COR-L47 (cell line): ENCODE measurements at places on chromosomes 7 and 10.

- DNase-seq, result no peak
Measured at GRCh38 chr10:83915801-83916200, 223.5 kb upstream of the GHITM start.

DNA sequence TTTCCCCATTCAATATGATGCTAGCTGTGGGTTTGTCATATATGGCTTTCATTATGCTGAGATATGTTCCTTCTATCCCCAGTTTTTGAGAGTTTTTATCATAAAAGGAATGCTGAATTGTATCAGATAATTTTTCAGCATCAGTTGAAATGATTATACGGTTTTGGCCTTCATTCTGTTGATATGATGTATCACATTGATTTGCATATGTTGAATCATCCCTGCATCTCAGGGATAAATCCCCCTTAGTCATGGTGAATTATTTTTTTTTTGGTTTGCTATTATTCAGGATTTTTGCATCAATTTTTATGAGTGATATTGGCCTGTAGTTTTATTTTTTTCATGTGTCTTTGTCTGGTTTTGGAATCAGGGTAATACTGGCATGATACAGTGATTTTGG lies 1152.3 kb upstream of the C7orf33 start:
- DNase-seq, result no peak

DNA sequence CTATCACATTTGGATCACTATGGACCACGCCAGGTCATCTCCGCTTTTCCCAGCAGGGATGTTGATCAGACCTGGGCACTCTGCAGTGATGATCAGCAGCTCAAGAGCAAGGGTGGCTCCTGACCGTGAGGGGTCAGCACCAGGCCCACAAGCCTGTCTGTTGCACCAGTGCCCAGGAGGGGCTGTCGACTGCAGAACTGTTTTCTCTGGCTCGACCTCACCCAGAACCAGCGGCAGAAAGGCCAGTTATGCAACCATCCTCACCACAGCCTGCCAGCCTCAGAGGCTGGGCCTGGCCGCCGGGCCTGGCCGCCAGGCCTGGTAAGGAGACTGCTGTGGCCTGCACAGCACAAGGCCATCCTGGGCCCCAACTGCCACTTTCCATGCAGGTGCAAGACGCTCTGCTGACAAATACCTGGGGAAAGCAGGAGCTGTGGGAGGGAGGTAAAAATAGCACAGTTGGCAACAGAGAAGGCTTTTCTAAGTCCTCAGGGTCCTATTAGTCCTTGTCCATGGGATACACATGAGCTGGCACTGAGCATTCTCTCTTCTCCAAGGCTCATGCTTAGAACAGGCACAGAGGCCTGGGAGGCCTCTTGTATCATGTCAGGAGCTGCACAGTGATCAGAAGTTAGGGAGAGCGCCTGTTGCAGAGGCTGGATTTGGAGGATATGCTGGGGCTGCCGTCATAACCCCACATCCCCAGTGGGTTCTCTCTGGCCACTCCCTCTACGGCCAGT lies 17.5 kb downstream of the KCNMA1 start:
- DNase-seq, result no peak

- DNase-seq, result no peak
Measured at GRCh38 chr7:128112018-128112780, 81.0 kb upstream of the LRRC4 start.

GRCh38 chr7:100044718-100045117 lies 4.9 kb upstream of the ZSCAN21 start:
- no peak for DNase-seq

GRCh38 chr7:55017841-55018240 lies 976 bp upstream of the EGFR start:
- no peak for DNase-seq

GRCh38 chr10:86316990-86317389 lies 49.6 kb downstream of the GRID1 start:
- no peak for DNase-seq

DNA sequence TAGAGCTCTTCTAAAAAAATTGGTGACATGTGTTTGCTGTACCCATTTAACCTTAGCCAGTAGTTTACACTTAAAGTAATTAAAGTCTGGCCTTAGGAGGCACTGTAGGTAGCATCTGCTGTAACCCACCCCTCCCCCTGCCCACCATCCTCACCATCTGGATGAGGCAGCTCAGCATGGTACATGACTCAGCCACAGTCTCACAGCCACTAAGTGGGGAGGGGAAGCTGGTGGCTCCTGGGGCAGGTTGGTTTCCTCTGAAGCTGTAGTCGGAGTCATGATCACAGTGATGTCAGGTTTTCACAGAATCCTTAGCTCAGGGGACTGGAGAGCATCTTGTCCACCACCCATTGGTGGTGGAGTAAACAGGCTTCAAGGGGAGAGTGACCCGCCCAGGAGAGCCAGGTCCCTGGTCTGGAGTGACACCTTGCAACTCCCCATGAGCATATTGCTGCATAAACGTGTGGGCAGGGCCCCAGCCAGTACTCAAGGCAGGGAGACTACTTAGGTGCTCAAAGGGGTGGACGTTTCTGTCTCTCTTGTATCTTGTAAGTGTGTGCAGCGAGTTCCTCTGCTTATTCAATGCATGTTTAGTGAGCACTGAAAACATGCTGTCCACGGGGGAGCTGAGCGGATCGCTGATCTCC lies 125.9 kb downstream of the GRK5 start:
- no peak for DNase-seq

- no peak for DNase-seq
Measured at GRCh38 chr7:137890449-137890921, 43.7 kb upstream of the DGKI start.

DNA sequence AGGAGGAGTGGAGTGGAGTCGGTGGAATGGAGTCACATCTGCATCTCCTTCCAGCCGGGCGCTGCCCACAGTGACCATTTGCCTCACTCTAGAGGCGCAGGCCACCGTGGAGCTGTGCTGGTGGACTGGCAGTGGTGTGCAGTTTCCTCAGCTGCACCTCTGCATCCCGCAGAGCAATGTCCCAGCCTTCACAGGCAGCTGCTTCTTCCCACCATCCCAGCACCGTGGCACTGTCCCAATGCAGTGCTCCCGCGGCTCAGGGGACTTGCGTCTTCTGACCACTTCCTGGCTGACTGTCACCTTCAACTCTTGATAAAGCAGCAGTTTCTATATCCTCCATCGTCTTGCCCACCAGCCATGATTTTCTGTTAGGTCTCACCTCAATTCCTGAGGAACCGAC lies 90.3 kb upstream of the SFMBT2 start:
- no peak for DNase-seq

GRCh38 chr10:67618116-67618515 lies 77.9 kb downstream of the CTNNA3 start:
- no peak for DNase-seq

GRCh38 chr7:106545275-106545674 lies 115.7 kb downstream of the CCDC71L start:
- DNase-seq, result no peak

- DNase-seq, result no peak
Measured at GRCh38 chr10:58950618-58951017, 225.8 kb upstream of the PHYHIPL start.

GRCh38 chr7:79245623-79246249 lies 207.7 kb downstream of the MAGI2 start:
- no peak for DNase-seq

DNA sequence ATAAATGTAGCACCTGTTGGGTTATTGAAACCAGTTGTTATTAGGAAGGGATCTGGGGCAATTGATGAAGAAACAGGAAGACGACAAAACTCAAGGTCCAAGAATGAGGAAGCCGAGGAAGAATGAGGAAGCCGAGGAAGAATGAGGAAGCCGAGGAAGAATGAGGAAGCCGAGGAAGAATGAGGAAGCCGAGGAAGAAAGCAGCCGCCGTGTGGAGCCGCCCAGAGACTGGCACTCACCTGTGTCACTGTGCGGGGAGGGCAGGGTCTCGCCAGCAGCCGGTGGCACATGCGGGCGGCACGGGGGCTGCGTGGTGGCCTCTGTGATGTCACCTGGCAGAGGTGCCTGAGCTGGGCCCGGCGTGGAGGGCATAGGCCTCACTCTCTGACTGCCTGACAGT lies 71.1 kb upstream of the CFAP46 start:
- DNase-seq, result no peak

DNA sequence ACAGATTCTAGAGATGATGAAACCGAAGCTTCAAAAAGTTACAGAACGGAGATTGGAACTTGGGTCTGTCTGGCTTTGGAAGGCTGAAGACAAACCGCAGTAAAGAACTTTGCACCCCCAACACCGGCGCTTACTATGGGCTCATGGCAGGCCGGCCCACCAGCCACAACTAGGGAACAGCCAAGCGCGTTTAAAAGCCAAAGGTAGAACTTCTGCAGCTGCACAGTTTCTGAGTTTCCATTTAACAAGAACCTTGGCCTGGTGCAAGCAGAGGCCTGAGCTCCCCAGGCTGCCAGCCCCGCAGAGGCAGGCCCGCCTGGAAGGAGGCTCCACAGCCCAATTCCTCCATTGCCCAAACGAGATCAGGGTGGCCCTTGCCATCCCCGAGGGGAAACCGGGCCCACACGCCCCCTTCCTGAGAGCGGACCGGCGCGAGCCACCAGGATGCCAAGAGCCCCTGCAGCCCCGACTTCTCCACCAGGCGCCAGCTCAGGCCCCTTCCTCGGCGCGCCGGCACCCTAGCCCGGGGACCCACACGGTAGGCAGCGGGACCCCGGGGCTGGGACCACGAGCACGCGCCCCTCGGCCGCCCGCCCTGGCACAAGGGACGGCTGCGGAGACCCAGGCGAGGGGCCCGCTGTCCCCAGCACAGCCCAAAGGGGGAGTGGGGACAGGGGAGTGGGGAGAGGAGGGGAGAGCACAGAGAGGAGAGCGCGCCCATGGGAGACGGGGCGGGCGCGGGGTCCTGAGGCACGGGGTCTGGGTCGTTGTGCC lies 566 bp downstream of the MAD1L1 start:
- no peak for DNase-seq

DNA sequence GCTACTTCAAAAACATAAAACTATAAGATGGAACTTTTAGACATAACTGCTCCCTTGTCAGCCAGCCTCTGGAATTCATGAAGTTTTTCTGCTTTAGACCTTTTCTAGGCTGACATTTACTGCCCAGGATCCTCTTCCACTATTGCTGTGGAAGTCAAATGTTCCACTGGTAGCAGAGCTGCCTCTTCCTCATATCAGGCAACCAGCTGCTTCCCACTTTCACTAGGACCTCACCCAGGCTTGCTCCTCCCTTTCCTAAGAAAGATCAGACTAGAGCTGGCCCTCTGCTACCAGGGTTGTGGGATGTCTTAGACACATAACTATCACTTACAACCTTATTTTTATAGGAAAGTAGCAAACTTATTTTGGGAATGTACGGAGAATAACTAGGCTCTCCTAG lies 121.5 kb downstream of the CTTNBP2 start:
- no peak for DNase-seq

DNA sequence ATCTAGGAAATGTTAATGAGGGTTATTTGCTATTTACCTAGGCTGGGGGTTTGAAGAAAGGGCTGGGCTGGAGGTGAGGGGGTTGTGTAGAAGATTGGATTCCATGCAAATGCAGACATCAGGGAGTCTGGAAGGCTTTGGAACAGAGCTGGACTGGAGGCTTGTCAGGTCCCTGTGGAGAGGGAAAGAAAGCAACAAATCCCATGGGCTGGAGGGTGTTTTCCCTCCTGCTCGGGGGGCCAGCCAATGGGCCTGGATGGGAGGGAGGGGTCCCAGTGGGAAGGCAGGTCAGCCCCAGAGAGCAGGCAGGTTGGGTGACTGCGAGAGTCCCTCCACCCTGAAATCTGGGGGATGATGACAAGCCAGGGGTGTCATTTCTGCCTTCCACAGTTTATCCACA lies 431.8 kb downstream of the RPS24 start:
- DNase-seq, result no peak
